K562 (cell line): ENCODE measurements at places on chromosomes 6 and 20. TPM values are rescaled to one million over a fixed set of nuclear protein-coding genes. Genes with fewer than 3 reads are reported as not detected.

DNA sequence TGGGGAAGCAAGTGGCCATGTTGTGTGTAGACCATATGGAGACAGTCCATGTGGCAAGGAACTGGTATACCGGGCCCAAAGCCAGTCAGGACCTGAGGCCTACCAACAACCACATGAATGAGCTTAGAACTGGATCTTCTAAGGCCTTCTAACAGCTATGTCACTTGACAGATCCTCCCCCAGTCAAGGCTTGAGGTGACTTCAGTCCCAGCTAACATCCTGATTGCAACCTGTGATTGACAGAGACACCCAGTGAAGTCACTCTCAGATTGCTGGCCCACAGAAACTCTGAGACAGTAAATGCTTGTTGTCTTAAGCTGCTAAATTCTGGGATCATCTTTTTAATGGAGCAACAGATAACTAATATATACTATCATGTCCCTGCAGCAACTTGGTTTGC is 32.9 kb downstream of the AHI1 start:
- no peak for DNase-seq

GRCh38 chr20:32518593-32519380 is 66.3 kb downstream of the NOL4L start:
- DNase-seq, result no peak

- DNase-seq, result no peak
Observed at GRCh38 chr6:8279041-8279805, 156.1 kb downstream of the SLC35B3 start.

DNA sequence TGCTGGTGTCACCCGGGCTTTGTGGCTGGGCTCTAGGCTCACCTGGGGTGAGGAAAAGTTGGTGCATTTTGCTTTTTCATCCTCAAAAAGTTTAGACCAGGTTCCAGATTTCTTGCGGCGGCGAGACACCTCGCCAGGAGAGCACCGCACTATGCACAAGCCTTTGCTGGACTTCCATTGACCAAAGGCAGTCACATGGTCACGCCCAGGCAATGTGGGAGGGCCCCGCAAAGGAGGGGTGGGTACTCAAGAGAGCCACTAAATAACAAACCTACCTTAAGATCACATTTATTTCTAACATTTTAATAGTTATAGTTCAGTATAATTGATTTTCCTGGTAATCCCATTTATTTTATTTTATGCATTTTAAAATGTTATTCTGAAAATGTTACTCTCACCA is 3.0 kb upstream of the KIF16B start:
- DNase-seq, result peak; percentile 62

DNA sequence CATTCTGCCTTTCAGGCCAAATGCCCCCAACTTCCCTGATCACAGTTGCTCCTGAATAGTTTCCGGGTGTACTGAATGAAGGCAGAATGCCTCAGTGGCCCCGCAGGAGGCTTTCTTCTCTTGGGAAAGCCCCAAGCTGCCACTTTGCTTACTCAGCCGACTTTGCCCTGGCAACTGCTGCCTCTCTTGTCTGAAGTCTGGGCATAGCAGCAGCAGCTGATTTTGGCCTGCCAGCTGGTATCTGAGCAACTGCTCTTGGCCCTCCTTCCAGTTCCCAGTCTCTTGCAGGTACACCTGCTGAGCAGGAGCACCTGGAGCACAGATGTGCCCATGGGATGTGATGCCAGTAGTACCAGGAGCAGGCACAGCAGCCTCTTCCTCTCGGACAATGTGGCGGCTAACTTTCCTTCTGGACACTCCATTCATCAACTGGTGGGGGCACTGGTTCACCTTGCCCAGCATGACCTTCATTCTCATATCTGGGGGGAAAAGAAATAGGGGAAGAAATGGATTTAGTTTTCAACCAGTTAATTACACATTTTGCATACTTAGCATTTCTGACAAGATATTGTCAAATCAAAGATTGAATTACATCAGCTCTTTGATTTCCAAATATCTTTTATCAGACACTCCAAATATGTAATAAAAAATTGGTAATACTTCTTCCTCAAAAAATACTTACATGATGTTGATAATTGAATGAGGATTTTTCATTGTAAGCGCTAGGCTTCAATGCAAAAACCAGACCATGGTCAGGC is 468.2 kb downstream of the PKHD1 start:
- DNase-seq, result no peak

- no peak for DNase-seq
Observed at GRCh38 chr6:91730710-91731109, 1143.8 kb upstream of the MAP3K7 start.

GRCh38 chr6:8017705-8018104 is 46.5 kb downstream of the BLOC1S5 start:
- DNase-seq, result no peak

- peak; percentile 30 for DNase-seq
Observed at GRCh38 chr20:25065625-25066338, 7.8 kb upstream of the ACSS1 start.

NOX3 gene
- not detected in 2 replicates for total RNA-seq
